ENCODE measurements at places on chromosomes 4 and X.

DNA sequence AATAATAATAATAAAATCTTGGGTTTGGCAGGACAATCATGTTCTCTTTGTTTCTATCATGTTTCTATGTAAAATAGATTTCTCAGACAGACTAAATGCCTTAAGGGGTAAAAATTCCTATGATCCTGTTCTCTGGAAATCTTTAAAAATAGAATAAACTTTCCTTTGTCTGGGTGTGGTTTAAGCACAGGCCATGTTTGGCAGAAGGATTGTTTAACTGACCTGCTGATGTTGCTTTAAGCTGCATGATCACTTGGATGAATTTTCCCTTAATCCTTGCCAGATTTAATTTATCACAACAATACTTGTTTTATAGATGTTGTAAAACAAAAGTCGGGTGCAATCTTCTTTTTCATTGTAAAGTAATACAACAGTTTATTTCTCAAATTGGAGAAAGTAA is 341.7 kb upstream of the FAT1 start:
- DNase-seq, result no peak

DNA sequence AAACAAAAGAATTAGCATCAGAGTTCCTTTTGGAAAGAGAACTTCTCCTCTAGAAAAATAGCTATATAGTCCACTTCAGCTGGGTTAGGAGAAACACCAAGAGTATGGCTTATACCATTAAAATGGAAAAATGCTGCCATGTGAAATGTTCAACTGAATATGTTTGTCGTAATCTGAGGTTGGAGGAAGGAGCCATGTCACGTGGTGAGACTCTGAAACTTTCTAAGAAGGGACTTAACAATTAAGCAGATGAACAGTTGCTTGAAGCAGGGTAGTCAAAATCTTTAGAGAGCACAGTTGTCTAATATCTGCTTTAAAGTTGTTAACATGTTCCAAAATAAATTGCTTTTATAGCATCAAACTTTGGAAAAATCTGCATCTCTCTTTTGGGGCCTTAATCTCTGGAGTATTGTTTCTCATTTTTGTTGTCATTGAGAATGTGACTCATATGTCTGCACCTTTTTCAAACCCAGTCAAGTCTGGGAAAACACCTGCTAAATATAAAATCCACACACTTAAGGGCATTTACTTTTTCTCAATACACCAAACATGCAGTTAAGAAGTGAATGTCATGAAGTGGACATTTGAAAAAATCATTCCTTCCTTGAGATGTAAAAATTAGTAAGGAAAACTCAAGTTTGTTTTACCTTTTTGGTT is 168.8 kb upstream of the PDE5A start:
- DNase-seq, result no peak

GRCh38 chr4:6460876-6461275 is 11.5 kb downstream of the PPP2R2C start:
- DNase-seq, result no peak

DNA sequence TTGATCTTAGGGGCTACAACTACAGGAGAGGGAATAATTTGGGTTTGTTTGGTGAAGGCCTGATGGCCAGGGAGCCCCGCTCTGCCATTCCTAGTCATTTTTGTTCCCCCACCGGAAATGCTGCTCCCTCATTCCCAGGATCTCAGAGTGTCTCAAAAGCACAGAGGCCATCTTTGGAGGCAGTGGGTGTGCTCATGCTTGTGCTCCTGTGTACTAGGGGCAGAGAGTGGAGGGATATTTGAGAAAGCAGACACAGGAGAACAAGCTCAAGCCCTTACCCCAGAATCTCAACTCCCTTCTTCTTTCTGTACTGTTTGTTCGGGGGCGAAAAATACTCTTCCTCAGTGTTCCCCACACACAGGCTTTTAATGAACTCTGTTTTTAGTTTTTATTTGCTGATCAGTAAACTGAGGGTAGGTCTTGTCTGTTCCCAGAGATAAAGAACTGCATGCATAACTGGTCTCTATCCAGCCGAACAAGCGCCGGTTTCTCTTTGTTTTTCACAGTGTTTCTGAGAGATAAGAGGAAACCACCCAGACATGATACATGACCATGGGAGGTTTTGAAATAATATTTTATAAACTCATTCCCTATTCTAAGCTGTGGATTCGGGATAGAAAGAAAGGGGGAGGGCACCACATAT is 32.9 kb upstream of the XK start:
- DNase-seq, result no peak

DNA sequence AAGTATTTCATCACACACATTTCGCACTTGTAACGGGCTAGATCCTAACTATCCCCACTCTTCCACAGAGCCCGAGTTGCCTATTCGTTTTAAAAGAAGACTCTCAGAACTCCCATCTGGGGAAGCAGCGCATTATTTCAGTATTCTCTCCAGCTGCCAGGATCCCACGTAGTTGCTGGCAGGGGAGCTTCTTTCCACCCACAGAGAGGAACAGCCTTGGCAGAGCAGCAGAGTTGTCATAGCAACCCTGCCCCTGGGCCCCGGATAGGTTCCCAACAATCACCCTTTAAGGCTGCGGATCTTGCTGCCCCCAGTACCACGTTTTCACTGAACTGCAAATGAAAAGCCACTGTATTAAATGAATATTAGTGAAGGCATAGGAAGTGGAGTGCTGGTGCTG is 106.7 kb downstream of the GPM6A start:
- DNase-seq, result peak; percentile 85

DNA sequence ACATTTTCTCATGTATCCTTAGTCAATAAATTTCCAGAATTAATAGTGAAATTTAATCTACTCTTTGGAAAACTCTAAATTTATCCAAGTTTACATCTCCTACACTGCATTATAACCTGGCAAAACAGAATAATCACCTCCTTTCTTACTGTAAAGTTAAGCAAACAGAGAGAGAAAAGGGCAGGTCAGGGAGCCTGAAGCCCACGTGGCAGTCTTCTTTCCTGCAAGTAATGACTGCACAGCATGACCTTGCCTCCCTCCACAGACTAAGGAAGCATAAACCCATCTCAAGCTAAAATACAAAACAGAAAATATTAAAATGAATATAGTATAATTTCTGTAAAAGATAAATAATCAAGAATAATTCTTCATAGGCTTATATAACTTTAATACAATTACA is 1153.0 kb downstream of the C4orf33 start:
- DNase-seq, result no peak

GRCh38 chrX:130176354-130176776 is 4.6 kb downstream of the RAB33A start:
- DNase-seq, result no peak

GRCh38 chr4:88753658-88754571 is 56.3 kb upstream of the NAP1L5 start:
- no peak for DNase-seq

DNA sequence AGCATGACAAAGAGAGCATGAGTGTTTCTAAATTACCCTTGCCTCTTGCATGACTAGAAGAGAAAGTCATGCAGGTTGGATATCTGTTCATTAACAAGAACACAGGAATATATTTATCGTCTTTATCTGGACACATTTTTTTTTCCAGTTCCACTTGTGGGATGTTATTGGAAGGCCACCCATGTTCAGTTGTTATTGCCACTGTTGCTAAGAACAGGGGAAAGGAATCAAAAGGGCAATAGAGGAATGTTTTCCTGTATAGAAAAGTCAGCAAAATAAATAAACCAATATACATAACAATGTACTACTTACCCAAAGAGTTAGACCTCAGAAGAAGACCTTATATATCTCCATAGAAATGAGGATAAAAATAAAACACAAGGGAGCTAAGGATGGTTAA is 270.1 kb downstream of the QDPR start:
- no peak for DNase-seq

DNA sequence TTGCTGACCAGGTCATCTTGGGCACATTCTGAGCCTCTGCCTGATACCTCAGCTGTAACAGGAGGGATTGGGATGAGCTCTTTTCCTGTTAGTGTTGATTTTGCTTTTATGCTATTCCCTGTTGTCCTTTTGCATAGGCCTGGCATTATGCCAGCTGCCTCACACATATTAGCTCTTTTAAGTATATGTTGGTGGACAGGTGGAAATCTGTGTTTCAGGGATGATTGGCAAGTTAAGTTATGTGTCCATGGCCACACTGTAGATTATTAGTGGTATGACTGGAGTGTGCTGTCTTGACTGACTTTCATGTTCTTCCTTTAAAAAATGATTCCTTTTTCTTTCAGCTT is 28.9 kb downstream of the NSD2 start:
- no peak for DNase-seq

- DNase-seq, result no peak
Measured at GRCh38 chr4:125663896-125664767, 349.4 kb downstream of the FAT4 start.

GRCh38 chrX:48460606-48461005 is 9.5 kb downstream of the SLC38A5 start:
- DNase-seq, result no peak

DNA sequence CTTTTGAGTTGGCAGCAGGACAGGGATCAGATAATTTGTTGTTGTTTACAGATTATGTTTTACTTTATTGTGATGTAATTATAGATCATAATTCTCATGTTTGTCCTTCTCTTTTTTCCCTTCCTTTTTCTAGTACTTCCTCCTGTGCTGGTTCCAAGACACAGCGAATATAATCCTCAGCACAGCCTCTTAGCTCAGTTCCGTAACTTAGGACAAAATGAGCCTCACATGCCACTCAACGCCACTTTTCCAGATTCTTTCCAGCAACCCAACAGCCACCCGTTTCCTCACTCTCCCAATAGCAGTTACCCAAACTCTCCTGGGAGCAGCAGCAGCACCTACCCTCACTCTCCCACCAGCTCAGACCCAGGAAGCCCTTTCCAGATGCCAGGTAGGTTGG is 58.0 kb downstream of the SMAD1 start:
- no peak for DNase-seq

DNA sequence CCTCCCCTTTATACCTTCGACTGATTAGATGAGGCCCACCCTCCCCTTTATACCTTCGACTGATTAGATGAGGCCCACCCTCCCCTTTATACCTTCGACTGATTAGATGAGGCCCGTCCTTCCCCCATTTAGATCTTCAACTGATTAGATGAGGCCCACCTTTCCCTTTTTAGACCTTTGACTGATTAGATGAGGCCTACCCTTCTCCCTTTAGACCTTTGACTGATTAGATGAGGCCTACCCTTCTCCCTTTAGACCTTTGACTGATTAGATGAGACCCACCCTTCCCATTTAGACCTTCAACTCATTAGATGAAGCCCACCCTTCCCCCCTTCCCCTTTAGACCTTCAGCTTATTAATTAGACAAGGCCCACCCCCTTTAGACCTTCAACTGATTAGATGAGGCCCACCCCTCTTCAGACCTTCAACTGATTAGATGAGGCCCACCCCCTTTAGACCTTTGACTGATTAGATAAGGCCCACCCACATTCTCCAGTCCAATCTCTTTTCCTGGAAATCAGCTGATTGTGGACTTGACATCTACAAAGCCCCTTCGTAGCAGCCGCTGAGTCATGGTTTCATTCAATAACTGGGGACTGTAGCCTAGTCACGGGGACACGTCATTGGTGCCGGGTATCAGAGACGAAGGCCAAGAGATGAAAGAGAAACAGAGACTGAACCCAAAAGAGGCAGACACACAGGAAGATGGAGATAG is 28.8 kb upstream of the IL3RA start:
- no peak for DNase-seq

DNA sequence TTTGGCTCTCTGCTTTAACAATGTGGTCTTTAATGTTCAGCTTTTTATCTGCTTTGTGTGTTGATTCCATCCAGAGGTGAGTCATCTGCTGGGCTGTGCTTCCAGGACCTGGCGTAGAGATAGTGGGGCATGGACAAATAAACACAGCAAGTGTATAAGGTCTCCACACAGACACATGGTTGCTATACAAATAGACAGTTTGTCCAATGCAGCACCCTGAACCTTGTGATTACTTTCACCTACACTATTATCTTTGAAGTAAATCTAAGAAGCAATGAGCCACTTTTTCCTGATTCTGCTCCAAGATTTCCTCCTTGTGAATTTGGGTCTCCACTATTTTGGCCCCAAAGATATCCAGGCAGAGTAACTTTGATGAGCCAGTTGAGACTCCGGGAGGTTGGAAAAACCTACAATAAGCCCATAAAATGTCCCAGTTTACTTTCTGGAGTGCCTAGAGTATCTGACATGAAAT is 12.1 kb downstream of the PPARGC1A start:
- no peak for DNase-seq

DNA sequence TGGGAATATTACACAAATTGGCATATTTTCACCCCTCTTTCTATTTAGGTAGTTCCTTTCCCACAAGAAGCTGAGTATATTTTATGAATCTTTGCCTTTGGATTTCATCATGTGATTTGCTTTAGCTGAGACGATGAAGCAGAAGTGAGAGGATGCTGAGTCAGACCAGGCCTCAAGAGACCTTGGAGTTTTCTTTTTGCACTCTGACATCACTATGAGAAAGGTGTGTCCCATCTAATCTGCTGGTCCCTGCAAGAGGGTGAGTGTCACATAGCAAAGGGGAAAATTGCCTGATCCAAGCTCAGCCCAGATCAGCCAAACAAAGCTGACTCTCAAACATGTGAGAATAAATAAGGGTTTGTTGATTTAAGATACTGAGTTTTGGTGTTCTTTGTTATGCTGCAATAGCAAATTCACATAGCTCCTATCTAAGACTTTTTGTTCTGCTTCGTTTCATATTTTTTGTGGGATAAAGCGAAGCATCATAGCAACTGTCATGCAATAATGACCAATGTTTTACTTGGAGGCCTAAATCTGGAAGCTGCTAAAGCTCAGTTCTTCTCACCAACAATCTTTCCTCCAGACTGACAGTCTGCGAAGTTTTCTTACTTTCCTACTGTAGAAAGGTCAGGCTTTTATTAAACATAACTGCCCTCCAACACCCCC is 176.9 kb downstream of the PDHA2 start:
- DNase-seq, result no peak

All from hippocampal formation (tissue), 2 donors.